PC-9 (cell line): ENCODE measurements at places on chromosomes 4 and X. TPM values are rescaled to one million over a fixed set of nuclear protein-coding genes. Genes with fewer than 3 reads are reported as not detected.

DNA sequence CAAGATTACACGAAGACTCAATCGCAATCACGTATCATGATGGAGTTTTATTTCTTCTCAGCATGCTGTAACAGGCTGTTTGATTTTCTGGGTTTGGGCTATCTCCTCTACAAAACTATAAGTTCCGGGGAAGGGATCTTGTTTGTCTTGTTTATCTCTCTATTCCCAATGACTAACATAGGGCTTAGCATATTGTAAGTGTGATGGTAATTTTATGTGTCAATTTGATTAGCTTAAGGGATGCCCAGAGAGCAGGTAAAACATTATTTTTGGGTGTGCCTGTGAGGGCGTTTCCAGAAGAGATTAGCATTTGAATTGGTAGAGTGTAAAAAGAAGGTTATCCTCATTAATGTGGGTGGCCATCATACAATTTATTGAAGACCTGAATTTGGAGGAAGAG, 32.8 kb upstream of the C1GALT1C1 start:
- H3K27me3 ChIP-seq: no peaks in the 10 kb centered on the region
- no peaks in the 10 kb centered on the region for H3K36me3 ChIP-seq
- DNase-seq: no peak
- peaks cover 44% of the 10 kb centered on the region for H3K4me1 ChIP-seq
- no peak overlapping the region for H3K4me3 ChIP-seq

DNA sequence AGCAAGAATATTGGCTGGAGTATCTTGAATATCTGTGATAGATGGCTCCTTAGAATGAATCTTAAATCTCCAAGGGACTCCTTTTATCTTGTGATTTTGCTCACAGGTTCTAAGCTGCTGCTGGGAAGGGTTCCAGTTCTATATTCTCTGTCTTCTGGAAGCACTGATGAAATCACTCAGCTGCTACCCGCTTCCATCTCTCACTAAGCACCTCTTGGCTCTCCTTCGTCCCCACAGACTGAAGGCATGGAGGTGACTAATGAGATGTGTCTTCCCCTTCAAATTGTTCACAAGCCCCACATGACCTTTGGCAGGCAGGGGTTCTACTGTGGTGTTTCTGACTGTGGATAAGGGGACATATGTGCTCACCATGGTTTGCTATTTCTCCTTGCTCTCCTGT, 75.9 kb downstream of the C4orf51 start:
- no peak for DNase-seq
- no peaks in the 10 kb centered on the region for H3K36me3 ChIP-seq
- H3K27me3 ChIP-seq: no peaks in the 10 kb centered on the region
- H3K4me1 ChIP-seq: no peaks in the 10 kb centered on the region
- no peak overlapping the region for H3K4me3 ChIP-seq

DNA sequence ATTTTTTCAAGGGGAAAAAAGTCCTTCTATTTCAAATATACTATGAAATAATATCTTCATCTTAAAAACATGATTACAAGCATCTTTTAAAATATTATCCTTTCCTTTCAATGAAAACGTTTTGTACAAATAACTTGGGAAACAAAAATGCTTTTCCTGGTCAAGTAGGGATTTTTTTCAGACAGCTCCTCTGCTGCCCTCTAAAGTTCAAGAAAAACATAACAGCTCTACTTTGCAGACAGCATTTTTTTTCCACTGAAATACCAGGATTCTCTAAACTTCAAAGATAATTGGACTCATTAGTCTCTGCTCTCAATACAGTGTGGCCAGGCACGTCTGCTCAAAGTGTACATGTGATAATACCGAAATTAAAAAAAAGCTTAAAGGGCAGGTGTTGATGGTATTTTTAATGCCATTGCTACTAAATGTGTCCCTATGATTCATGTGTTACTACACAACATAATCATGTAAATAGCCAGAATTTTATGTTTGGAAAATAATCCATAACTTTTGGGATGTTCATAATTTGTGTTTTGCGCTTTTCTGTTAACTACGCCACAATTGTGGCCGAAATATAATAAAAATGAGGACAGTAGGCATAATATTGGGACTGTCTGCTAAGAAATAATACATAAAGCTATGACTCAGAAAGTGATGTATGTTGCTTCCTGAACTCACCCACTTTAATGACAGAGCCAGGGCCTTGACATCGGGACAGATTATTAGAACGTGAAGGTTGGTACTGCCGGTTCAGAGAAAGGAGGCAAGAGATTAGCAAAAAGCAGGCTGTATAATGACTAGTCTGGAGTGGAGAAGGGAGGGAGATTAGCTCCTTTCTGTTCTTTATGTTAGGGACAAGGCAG, 478.9 kb downstream of the KCNIP4 start:
- DNase-seq: no peak
- no peaks in the 10 kb centered on the region for H3K36me3 ChIP-seq
- H3K4me3 ChIP-seq: no peak overlapping the region
- H3K27me3 ChIP-seq: no peaks in the 10 kb centered on the region

DNA sequence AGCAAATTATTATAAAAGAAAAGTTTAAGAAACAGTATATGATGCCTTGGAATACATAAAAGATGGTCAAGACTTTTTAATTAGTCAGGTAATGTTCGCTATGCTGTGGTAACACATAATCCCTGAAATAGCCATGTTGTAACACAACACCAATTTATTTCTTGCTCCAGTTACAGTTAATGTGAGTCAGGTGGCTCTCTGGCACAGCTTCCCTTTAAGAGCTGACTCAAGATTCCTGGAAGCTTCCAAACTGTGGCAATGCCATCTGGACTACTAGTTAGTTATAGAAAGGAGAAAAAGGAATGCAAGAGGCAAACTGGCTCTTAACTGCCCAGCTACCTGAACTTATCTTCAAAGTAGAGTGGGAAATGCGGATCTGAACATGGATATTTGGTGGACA, 210.5 kb downstream of the CHM start:
- H3K27me3 ChIP-seq: no peaks in the 10 kb centered on the region
- H3K4me1 ChIP-seq: no peaks in the 10 kb centered on the region
- no peaks in the 10 kb centered on the region for H3K36me3 ChIP-seq
- H3K27ac ChIP-seq: no peak overlapping the region
- DNase-seq: no peak

GRCh38 chrX:124190440-124190839, 142.0 kb upstream of the TEX13D start:
- H3K27me3 ChIP-seq: no peaks in the 10 kb centered on the region
- H3K27ac ChIP-seq: no peak overlapping the region
- DNase-seq: no peak
- H3K4me1 ChIP-seq: no peaks in the 10 kb centered on the region
- H3K36me3 ChIP-seq: no peaks in the 10 kb centered on the region
- H3K4me3 ChIP-seq: no peak overlapping the region

GRCh38 chrX:19889582-19890342, 2.4 kb upstream of the SH3KBP1 start:
- H3K27ac ChIP-seq: no peak overlapping the region; the same call in 1 of the 2 replicates
- H3K4me1 ChIP-seq: peaks cover 29% of the 10 kb centered on the region
- DNase-seq: peak; percentile 73
- H3K27me3 ChIP-seq: no peaks in the 10 kb centered on the region
- H3K4me3 ChIP-seq: no peak overlapping the region

DNA sequence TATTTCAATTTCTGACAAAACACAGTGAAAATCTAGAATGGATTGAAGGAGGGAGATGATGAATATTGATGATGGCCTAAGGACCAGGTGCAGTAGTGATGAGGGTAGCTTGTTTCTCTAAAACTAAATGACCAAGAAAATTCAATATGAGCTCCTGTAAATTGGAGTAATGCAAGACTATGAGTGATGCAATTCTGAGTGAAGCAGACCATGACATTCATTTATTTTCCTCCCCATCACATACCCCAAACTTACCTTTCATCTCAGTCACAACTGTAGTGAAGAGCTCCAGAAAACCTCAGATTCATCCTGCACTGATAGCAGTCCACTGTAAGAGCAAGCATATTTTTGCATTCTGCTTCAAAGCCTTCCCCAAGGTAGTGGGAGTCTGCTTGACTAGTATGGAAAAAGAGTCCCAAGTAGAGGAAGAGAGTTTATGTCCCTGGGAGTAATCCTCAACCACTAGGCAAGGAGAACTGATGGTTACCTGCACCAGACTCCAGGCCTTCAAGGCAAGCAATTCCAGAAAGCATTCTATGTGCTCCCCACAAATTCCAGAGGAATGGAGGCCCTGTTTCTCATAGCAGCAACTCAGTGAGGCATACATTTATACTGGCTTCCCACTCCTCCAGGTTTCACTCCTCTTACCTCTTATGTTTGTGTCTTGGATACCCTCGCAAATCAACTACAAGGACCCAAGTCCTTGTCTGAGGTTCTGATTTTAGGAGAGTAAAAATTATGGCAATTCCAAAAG, 47.2 kb downstream of the CXCL1 start:
- no peaks in the 10 kb centered on the region for H3K27me3 ChIP-seq
- DNase-seq: no peak
- no peak overlapping the region for H3K4me3 ChIP-seq
- peak overlapping the region; percentile 37; the same call in 1 of the 2 replicates for H3K27ac ChIP-seq
- H3K36me3 ChIP-seq: no peaks in the 10 kb centered on the region
- peaks cover 14% of the 10 kb centered on the region; the same call in 1 of the 2 replicates for H3K4me1 ChIP-seq

- H3K27me3 ChIP-seq: no peaks in the 10 kb centered on the region
- peak within 1 kb of the TSS; percentile 94 for H3K4me3 ChIP-seq
- H3K27ac ChIP-seq: peak within 1 kb of the TSS; percentile 92
- H3K4me1 ChIP-seq: peaks cover 76% of the 10 kb centered on the region
- peak; percentile 77 for DNase-seq
Measured at GRCh38 chrX:130110379-130111219, at the start of gene ELF4. Gene ELF4 (minus strand): TSS chrX:130110497. CDS start chrX:130081330, 29,167 bp downstream.

- H3K4me3 ChIP-seq: no peak overlapping the region
- H3K27ac ChIP-seq: no peak overlapping the region
- DNase-seq: no peak
- no peaks in the 10 kb centered on the region for H3K36me3 ChIP-seq
- H3K4me1 ChIP-seq: peaks cover 10% of the 10 kb centered on the region; the same call in 1 of the 2 replicates
Measured at GRCh38 chrX:67622053-67622585, 78.3 kb downstream of the AR start.

DNA sequence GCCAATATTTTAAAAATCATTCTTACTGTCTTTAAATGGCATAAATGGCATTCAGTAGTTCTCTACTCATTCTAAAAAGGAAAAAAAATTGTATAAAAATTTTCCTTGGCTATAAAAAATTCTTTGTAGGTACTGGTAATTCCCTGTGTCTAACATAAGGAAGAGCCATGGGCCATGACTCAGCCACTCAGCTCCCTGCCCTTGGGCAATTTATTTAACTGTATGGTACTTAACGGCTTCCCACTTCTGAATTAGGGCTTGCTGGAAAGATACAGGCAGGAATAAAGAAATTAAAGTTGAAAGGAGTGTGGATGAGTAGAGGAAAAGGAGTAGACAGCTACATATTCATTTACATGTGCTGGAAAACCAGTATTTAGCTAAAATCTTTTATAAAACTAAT, 30.6 kb downstream of the ABHD18 start:
- no peaks in the 10 kb centered on the region for H3K27me3 ChIP-seq
- no peak overlapping the region for H3K27ac ChIP-seq
- DNase-seq: peak; percentile 3
- no peaks in the 10 kb centered on the region for H3K36me3 ChIP-seq
- H3K4me3 ChIP-seq: no peak overlapping the region

- no peaks in the 10 kb centered on the region for H3K27me3 ChIP-seq
- no peaks in the 10 kb centered on the region for H3K4me1 ChIP-seq
- H3K27ac ChIP-seq: no peak overlapping the region
Measured at GRCh38 chr4:14749910-14750309, 252.4 kb upstream of the CPEB2 start.

GRCh38 chr4:173025131-173025530, 143.5 kb upstream of the GALNT7 start:
- no peak overlapping the region for H3K27ac ChIP-seq
- no peaks in the 10 kb centered on the region; the same call in 1 of the 2 replicates for H3K4me1 ChIP-seq
- peak; percentile 43 for DNase-seq
- H3K27me3 ChIP-seq: no peaks in the 10 kb centered on the region
- no peaks in the 10 kb centered on the region for H3K36me3 ChIP-seq

GRCh38 chrX:134520860-134521390, 61.0 kb downstream of the HPRT1 start:
- no peaks in the 10 kb centered on the region for H3K27me3 ChIP-seq
- peaks cover 11% of the 10 kb centered on the region; the same call in 1 of the 2 replicates for H3K4me1 ChIP-seq
- no peak overlapping the region for H3K27ac ChIP-seq
- H3K4me3 ChIP-seq: no peak overlapping the region

DNA sequence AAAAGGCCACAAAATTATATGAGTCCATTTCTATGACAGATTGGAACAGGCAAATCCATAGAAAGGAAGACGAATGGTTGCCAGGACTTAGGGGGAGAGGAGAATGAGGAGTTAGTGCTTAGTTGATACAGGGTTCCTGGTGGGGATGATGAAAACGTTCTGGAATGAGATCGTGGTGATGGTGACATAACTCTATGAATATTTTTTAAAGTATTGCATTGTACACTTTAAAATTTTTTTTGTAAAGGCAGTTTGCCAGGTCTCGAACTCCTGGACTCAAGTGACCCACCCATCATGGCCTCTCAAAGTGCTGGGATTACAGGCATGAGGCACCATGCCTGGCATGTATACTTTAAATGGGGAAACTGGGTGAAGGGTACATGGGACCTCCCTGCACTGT, 9.9 kb upstream of the CCNQ start:
- H3K27me3 ChIP-seq: peaks cover 59% of the 10 kb centered on the region
- no peak overlapping the region for H3K27ac ChIP-seq
- no peaks in the 10 kb centered on the region for H3K4me1 ChIP-seq
- H3K4me3 ChIP-seq: no peak overlapping the region
- no peaks in the 10 kb centered on the region for H3K36me3 ChIP-seq

PDCL2 gene
- total RNA-seq: not detected in 2 replicates

MAGEB18 gene
- total RNA-seq: not detected in 2 replicates

CASP6 gene
- total RNA-seq: 22.3 and 22.4 TPM in 2 replicates

BEX2 gene
- 4.7 and 6.9 TPM in 2 replicates for total RNA-seq

PAGE2 gene
- total RNA-seq: not detected in 2 replicates

RBMXL3 gene
- not detected in 2 replicates for total RNA-seq

CTAG1B gene
- not detected in 2 replicates for total RNA-seq
